ENCODE measurements at places on chromosomes 16 and 17.
A peak's percentile ranks its signal among the peaks of the same experiment; 100 is the strongest.

GRCh38 chr17:64777415-64778239 lies 115.5 kb upstream of the SMURF2 start:
- peak; percentile 22 for DNase-seq

DNA sequence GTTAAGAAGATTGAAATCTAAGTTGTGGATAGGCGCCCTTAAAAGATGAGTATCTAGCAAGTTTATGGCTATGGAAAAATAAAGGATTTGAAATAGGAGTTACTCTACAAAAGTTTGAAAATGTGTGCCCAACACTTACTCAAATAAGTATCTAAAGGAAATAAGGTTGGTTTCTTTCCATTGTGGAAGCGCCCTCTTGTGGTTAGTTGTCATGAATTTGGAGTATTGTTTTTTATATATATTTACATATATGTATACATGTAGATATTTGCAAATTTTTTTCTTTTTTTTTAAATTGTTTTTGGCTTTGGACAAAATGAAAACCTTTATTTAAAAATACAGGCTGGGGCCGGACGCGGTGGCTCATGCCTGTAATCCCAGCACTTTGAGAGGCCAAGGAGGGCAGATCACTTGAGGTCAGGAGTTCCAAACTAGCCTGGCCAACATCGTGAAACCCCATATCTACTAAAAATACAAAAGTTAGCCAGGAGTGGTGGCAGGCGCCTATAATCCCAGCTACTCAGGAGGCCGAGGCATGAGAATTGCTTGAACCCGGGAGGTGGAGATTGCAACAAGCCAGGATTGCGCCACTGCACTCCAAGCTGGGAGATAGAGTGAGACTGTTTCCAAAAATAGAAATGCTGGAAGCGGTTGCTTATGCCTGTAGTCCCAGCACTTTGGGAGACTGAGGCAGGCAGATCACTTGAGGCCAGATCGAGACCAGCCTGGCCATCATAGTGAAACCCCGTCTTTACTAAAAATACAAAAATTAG lies 24.0 kb upstream of the VPS4A start:
- peak; percentile 19 for DNase-seq

- no peak for DNase-seq
These were observed 59.6 kb downstream of the MAP2K6 start for GRCh38 chr17:69473841-69474831.

DNA sequence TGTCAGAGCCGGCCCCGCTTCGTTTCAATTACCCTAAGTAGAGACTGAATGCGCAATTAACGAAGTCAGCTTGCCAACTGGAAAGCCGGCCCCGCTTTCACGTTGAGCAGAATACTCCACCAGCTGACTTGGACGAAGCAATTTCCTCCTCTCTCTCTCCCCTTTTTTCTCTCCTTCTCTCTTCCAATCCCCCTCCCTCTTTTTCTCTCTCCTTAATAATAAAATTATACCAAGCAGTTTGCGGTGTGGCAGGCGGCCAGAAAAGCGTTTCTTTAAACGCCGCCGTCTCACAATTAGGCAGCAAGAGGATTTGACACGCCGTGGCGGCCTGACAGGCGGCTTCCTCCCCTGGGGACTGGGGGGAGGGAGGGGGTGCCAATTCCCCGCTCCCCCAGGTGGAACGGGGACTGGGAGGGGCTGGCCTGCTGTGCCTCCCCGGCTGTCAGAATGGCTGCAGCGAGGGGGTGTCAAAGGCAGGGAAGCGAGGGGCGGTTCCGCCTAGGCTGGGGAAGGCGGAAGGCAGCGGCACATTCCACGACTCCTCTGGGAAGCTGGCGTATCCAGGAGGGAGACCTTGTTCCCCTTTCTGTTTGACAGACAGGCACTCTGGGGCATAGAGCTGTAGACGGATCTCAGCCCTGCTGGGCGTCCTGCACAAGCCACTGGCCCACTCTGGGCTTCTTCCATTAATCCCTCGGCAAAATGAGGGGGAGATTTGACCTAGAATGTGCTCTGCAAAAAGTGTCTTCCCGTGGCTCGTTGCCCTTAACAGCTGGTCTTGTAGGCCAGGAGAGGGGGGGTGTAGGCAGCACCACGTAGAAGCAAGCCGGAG lies 52.7 kb downstream of the SREBF1 start:
- DNase-seq = peak; percentile 52

GRCh38 chr16:70601576-70602575 lies 44.5 kb upstream of the IL34 start:
- no peak for DNase-seq

GRCh38 chr17:49567871-49568694 lies 7.6 kb upstream of the NXPH3 start:
- DNase-seq = peak; percentile 86

GRCh38 chr16:56421976-56422669 lies 3.2 kb downstream of the AMFR start:
- DNase-seq = no peak

- DNase-seq = no peak
These were observed 26.3 kb upstream of the DOC2B start for GRCh38 chr17:207775-208174.

DNA sequence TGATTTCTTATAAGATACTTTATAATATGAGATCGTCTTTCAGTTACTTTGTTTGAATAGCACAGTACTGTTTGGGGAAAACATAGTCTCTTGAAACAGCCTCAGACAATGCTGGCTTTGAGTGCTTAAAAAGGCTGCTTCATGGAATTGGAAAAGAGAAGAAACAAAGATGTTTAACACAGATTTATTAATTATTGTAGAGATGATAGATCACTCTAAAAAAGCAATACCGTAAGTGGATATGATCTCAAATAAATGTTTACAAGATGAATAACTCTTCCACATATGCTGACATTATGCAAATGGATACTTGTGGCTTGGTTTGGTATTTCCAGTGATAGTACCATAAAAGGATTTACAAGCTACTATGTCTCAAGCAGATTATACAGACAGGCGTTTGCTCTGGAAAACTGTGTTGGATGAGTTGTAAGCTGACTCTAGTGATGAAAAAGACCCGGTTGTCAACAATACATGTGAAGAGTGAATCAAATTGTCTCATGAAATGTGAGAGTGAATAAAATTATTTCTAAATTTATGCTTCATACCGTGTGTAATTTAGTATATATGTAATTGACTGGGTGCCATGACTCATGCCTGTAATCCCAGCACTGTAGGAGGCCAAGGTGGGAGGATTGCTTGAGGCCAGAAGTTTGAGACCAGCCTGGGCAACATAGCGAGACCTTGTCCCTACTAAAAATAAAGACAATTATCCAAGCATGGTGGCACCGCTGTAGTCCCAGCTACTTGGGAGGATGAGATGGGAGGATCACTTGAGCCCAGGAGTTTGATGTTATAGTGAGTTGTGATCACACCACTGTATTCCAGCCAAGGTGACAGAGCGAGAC lies 105.4 kb downstream of the FTO start:
- no peak for DNase-seq

DNA sequence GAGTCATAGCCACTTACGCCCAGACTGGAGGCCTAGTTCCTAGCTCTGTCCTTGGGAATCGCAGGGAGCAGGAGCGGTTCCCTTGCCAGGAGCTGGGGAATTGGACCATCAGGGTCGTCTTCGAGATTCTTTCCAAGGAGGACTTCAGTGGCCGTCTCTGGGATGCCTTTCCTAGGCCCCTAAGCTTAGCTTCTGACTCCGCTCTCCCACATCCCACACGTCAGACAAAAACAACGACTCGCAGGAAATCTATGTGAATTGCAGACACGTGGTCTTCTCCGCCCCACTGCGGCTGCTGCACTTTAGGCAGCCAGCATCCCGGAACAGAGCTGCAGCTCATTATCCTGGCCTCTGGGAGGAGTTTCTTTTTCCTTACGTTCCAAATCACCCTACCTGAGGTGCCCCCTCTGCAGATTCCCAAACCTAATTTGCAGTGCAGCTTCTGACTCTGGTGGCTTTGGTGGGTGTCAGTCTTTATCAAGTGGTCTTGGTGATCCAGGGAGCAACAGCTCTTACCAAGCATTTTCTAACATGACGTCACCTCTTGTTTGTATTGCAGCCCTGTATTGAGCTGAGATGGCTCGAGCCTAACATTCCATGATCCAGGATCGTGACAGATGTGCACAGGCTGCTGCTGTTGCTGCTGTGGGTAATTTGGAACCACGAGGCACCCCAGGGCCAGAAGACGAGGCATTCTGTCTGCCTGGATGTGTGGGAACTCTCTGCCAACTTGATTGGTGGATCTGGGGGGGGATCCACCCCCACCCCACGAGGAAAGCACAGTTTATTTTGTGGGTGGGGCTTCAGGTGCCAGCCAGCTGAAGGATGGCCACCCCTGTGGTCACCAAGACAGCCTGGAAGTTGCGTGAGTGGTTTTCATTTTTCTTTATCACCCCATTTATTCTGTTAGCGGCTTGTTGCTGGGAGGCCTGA lies 1.1 kb downstream of the KATNB1 start:
- peak; percentile 50 for DNase-seq

- no peak for DNase-seq
These were observed 24.6 kb upstream of the PHB1 start for GRCh38 chr17:49439305-49439672.

GRCh38 chr17:7803981-7804380 lies 30.0 kb upstream of the KDM6B start:
- DNase-seq = no peak

GRCh38 chr17:64326420-64327054 lies 63.5 kb upstream of the TEX2 start:
- no peak for DNase-seq

DNA sequence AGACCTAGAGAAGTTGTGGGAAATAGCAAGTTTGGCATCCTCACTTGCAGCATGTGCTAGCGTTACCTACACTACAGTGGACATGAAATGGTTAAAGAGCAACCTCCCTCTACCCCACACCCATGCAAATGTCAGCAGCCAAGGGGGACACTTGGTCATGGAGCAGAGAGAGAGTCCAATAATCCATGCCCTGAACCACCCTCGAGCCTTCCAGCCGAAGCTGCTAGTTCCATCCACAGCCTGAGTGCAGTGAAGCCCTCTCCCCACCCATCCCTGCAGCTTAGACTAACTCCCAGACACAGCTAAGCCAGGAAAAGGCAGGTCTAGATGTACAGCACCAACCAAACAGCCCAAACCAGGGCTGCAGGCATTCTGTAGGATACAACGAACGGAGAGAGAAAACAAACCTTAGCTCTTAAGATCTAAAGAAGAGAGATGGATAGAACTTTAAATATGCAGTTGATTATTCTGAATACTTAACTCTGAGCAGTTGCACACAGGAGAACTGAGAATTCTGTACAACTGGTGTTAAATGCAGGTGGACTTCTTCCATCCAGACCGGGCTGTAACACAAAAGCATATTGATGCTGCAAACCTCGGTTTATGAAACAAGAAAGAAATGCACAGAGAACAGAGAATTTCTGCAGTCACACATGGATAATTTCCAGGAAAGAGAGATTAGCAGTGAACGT lies 93.8 kb downstream of the SALL1 start:
- no peak for DNase-seq

GRCh38 chr16:84115919-84116719 lies 623 bp downstream of the MBTPS1 start:
- DNase-seq = no peak

DNA sequence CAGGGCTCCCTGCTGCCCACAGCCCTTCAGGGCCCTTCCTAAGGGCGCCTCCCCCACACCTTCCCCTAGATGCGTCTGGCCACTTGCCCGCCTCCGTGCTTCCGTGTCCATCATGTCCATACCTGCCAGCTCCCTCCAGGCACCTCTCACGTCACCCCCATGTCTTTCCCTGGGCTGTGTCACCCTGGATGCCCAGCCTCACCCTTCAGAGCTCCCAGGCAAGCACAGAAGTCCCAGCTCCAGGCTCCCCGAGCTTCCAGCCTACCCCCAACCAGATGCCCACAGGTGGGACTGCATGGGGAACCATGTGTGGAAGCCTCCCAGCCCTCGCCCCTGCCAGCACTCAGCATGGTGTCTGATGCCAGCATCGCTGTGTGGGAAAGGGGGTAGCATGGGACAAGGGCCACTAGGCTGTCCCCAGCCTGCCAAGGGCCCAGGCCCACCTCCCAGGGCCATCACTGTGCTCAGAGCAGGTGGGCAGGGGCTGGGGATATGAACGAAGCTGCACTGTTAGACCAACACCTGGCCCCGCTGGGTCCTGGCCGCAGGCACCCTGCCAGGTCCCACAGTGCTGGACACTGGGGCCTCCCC lies 1.9 kb upstream of the AXIN1 start:
- no peak for DNase-seq

GRCh38 chr16:80664786-80665185 lies 124.0 kb downstream of the DYNLRB2 start:
- DNase-seq = no peak

GRCh38 chr17:4901648-4902344 lies 1.1 kb downstream of the CHRNE start:
- DNase-seq = peak; percentile 56

Measured in activated T-cell treated with anti-CD3 and anti-CD28 coated beads, Interleukin-2, amount 50 U/mL, for 1 hour (primary cell).